ENCODE measurements at places on chromosomes 2 and 18.
A peak's percentile ranks its signal among the peaks of the same experiment; 100 is the strongest.

GRCh38 chr2:233846387-233847247 lies 7.7 kb downstream of the HJURP start:
- no peak for DNase-seq

DNA sequence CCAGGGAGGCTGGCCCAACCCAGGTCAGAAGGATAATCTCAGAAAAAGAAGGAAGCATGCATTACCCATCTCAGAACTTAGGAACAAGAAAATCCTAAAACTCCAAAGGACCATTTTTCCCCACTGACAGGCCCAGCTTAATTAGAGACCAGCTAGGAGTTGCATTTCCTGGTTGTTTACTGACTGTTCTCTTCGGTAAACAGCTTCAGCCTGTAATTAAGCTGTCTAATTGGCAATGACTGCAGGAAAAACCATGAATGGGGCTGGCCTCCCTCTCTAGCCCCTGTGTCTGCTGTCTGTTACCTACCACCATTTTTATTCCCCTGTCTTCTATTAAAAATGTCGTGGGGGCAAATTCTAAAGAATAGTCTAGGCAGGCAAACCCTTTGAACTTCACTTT lies 146.5 kb downstream of the AGAP1 start:
- no peak for DNase-seq

- DNase-seq = no peak
These were observed 60.3 kb upstream of the LMAN1 start for GRCh38 chr18:59419386-59419785.

- DNase-seq = no peak
These were observed 9.6 kb upstream of the DPYSL5 start for GRCh38 chr2:26838121-26838906.

GRCh38 chr18:50816419-50817166 lies 3.2 kb downstream of the MRO start:
- no peak for DNase-seq

GRCh38 chr2:8600456-8600855 lies 81.4 kb upstream of the ID2 start:
- no peak for DNase-seq

GRCh38 chr2:57941816-57942215 lies 104.8 kb upstream of the VRK2 start:
- no peak for DNase-seq

DNA sequence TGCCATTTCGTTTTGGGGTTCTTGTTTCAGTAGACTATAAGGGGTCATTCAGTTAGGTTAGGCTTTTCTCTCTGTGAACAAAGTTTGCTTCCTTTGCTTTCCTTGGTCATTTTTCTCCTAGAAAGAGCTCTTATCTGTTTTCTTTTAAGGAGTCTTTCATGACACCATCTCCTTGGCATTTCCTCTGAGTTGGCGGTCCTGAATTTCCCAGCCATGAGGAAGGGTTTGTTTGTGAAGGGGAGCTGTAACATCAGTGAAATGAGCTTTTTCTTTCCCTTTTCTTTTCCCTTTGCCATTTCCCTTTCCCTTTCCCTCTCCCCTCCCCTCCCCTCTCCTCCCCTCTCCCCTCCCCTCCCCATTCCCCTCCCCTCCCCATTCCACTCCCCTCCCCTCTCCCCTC lies 61.7 kb downstream of the MAP4K4 start:
- no peak for DNase-seq

- no peak for DNase-seq
These were observed 46.4 kb upstream of the SELENOI start for GRCh38 chr2:26299471-26300101.

DNA sequence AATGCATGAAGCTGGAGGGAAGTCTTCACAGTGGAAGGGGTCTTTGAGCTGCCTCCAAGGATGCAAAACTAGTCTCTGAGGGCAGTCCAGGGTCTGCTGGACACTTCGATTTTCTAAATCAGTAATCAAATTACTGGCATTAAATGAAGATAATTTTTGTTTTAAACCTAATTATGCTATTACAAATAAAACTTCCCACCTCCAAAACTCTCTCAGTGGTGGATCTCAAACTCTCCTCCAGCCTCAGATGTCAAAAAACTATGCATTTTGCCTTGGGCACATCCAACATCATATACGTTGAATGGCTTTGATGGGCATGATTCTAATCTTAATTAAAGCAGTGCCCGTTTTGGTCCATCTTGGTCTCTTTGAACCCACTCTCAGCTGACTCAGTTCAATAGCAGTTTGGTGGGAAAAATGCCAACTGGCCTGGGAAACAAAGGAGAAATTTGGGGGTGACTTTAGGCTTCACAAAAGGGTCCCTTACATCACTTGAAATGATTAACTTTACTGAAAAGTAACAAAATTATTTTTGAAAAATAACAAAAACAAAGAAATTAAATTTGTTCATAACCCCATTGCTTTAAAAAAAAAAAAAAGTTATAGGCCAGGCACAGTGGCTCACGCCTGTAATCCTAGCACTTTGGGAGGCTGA lies 5.9 kb upstream of the MYCN start:
- DNase-seq = no peak

DNA sequence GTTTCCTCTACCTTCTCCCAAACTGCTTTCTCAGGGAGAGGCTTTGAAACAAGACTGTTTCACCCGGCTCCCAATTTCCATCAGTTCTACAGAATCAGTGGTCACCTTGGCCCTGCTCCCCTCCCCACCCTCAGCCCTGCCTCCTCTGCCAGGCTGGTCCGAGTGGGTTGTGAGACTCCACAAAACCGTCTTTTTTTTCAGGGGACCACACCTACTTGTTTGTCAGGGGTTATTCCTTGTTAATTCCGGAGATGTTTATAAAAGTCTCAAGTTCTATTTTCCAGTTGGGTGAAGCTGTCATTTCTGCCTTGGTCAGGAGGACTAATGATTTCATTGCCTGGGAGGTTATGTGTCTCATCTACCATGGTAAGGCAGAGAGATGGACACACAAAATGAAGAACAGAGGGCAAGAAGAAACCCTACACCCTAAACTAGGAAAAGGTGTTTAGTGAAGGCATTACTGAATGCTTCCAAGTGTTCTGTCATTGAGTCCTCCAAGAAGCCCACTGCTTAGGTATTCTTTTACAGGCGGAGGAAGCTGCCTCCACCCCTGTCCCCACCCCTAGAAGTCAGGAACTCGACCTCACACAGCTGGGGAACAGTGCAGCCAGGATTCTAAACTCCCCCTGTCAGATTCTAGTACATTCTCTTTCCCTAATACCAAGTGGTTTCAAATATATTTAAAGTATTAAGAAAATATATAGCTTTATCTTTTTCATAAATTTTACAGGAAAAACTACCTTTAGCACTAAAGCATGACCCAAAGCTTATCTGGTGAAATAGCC lies 46.3 kb downstream of the COPS8 start:
- DNase-seq = no peak

- DNase-seq = no peak
These were observed 338.9 kb downstream of the ZEB2 start for GRCh38 chr2:144181001-144181400.

- no peak for DNase-seq
These were observed 90.3 kb downstream of the OLA1 start for GRCh38 chr2:174158003-174158402.

DNA sequence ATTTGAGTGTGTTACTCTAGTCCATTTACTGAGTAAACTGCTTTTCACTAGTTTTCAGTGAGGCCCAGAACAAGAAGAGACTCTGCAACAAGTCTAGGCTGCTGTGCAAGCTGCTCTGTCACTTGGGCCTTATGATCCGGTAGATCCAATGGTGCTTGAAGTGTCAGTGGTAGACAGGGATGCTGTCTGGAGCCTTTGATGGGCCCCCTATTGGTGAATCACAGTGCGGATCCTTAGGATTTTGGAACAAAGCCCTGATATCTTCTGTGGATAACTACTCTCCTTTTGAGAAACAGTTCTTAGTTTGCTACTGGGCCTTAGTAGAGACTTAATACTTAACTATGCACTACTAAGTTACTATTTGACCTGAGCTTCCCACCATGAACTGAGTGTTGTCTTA lies 150.2 kb downstream of the TMEFF2 start:
- DNase-seq = no peak

- DNase-seq = no peak
These were observed 66.0 kb upstream of the ST3GAL5 start for GRCh38 chr2:85954590-85955458.

GRCh38 chr2:241877989-241878970 lies 8.8 kb downstream of the RTP5 start:
- DNase-seq = peak; percentile 47

GRCh38 chr2:5824126-5824525 lies 131.9 kb downstream of the SOX11 start:
- DNase-seq = no peak

DNA sequence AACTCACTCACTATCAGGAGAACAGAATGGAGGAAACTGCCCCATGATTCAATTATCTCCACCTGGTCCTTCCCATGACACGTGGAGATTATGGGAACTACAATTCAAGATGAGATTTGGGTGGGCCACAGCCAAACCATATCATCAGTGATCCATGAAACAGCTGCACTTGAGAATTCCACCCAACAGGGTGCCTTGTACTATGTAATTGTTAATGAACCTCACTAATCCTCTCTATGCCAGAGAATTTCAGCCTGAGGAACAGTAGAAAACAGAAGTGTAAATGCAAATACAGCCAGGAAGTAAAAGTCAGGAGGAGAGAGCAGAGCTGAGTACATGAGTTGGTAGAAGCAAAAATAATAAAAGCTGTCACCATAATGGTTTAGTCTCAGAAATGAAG lies 261.4 kb downstream of the EPHA4 start:
- DNase-seq = no peak

- DNase-seq = no peak
These were observed 43.5 kb downstream of the TMEM163 start for GRCh38 chr2:134675314-134675713.

DNA sequence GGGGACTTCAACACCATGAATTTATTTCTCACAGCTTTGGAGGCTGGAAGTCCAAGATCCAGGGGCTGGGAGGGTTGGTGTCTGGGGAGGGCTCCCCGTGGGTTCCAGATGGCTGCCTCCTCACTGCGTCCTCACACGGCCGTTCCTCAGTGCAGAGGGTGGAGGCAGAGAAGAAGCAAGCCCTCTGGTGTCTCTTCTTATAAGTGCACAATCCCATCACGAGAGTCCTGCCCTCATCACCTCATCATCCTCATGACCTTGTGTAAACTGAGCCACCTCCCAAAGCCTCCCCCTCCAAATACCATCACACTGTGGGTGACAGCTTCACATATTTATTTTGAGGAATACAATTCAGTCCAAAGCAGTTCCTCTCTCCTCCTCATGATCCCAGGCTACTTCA lies 26.3 kb downstream of the TMEM163 start:
- no peak for DNase-seq

GRCh38 chr2:120914839-120915521 lies 179.3 kb downstream of the GLI2 start:
- no peak for DNase-seq

DNA sequence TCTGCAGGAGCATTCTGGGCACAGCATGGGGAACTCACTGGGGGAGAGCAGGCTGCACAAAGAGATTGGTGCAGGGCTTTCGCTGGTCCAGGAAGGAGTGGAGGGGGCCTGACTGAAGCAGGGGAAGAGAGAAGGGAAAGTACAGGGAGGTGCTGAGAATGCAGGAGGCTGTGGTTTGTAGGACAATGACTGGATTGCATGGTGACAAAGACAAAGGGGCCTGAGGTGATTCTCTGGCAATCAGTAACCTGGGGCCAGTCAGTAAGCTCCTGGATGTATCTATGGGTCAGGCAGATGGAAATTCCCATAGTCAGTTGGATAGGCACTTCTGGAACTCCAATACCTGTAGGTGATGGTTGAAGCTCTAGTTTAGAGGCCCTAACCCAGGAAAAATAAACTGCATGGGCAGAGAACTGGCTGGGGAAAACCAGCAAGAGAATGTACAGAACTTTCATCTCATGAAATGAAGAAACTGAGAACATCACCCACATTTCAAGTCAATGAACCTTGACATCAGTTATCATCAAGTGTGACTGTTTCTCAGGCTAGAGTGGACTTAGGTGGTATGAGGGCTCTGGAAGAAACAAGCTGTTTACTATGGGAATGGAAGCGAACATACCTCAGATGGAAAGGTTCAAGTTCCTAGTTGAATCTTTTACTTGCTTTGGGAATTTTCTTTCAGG lies 193.2 kb downstream of the TPGS2 start:
- DNase-seq = no peak

DNA sequence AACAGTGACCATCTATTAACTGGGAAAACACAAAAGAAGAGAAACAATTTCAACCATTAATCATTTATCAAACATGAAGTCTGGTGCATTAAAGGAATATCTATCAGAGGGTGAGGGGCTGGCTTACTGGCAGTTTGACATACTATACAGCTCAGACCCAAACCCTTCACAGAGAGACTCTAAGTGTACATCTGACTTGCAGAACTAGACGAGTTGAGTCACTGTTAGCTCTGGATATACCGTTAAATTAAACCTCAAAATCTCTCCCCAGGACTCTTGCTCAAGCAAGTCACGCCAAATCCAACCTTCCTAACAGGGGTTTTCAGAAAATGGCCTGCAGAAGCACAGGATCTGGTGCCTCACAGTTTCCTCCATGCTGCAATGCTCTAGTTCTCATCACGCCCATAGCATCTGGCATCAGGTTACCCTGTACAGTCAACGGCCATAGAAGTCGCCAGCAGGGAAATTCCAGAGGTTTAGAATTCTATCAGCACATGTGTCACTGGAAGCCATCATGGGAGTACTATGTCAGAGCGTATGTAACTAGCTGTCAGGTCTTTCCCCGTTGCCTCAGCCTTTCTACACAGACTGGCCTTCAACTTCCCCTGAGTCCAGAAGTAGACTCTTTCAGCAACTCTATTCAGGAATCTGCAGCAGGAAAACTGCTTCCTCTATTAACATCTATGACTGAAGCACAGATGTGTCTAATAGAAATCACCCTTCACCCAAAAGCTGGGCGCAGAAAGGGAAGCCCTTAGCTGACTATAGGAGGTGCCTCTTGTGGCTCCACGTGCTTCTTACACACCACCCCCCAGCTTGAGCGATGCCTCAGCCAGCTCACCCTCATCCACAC lies 9.3 kb downstream of the TGOLN2 start:
- no peak for DNase-seq

DNA sequence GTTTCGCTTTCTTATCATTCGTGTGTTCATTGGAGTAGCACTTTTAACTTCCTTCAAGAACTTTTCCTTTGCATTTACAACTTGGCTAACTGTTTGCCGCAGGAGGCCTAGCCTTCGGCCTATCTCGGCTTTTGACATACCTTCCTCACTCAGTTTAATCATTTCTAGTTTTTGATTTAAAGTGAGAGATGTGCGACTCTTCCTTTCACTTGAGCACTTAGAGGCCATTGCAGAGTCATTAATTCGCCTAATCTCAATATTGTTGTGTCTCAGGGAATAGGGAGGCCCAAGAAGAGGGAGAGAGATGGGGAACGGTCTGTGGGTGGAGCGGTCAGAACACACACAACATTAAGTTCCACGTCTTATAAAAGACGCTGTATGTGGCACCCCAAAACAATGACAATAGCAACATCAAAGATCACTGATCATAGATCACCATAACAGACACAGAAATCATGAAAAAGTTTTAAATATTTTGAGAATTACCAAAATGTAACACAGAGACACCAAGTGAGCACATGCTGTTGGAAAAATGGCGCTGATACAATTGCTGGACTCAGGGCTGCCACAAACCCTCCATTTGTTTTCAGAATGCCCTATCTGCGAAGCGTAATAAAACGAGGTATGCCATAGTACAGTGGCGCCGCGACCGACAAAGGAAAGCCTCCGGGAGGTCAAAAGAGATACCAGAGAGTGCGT lies 553 bp downstream of the TIGD1 start:
- no peak for DNase-seq

GRCh38 chr2:85243101-85244072 lies 84.4 kb downstream of the TGOLN2 start:
- DNase-seq = no peak
